ENCODE measurements at places on chromosomes 11 and 22. TPM values are rescaled to one million over a fixed set of nuclear protein-coding genes. Genes with fewer than 3 reads are reported as not detected.

DNA sequence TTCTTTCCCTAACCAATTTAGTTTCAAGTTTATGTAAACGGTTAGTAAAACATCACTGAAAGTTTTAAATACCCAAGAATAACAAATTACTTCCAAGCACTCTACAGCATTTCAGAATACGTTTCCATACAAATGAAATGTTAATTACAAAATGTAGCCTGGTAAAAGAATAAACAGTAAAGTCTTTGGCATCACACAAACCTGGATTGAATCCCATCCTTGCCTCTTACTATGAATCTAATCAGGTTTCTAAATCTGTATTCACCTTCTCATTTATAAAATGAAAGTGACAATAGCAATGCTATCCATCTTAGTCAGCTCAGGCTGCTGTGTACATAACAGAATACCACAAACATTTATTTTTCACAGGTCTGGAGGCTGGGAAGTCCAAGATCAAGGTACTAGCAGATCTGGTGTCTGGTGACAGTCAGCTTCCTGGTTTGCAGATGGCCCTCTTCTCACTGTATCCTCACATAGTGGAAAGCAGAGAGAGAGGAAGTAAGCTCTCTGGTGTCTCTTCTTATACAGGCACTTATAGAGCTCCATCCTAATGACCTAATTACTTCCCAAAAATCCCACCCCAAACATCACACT lies 19.2 kb downstream of the FAM168A start:
- peak; percentile 90 for ATAC-seq

GRCh38 chr11:123323568-123323967 lies 106.5 kb upstream of the GRAMD1B start:
- ATAC-seq = no peak

DNA sequence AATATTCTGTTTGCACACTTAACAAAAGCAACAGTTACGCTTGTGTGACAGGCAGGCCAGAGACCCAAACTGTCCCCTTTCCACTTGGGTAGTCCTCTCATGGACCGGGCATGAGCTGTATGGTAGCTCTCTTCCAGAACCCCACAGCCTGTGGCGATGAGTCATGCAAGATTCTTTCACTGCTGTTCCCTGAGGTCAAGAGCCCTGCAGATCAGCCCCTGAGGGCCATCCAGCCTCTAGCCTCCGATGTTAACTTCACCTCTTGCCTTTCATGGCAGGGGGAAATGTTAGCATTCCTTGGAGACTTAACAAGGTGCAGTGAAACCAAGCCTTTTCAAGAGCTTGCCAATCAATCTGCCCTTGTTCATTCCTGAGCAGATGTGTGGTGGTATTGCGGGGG lies 63.2 kb upstream of the DEUP1 start:
- ATAC-seq = no peak

DNA sequence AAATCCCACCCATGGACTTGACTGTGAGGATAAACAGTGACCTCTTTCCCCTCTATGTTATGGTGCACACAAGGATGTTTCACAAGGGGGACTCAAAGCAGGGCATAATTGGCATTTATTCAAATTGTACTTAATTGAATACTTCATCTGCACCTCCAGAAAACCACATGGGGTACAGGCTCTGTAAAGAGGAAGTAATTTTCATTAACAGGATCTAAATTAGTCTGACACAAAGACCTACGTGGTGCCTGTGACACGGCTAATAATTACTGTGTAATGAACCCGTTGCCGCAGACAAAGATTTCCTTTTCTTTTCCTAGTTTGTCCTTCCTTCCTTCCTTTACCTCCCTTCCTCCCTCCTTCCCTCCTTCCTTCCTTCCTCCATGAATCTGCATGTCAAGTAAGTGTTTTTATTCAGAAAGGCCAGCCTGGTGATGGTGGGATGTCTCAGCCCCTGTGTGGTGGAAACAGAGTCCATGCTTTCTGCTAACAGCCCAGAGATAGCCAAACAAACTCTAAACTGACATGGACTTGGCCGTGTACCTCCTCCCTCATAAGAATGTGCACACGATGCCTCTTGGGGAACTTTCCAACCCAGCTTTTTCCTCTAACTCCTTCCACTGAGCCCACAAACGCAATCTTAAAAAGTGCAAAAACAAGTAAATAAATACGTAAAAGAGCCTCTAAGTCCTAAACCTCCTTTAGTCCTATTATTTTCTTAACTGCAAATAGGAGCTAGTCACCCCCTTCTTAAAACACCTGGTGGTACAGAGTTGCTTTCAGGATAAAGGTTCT lies 118.8 kb downstream of the INSC start:
- ATAC-seq = no peak

The GRAP2 gene
- 50.7 TPM for total RNA-seq

The MMP8 gene
- total RNA-seq = not detected

Data from activated T-helper 17 cell treated with anti-CD3 and anti-CD28 coated beads, Interleukin-2, amount 50 U/mL, for 72 hours (primary cell).